ENCODE measurements at places on chromosomes 5 and 9. TPM values are rescaled to one million over a fixed set of nuclear protein-coding genes. Genes with fewer than 3 reads are reported as not detected.

The UGCG gene
- 36.6 TPM for total RNA-seq

The UBE2QL1 gene
- 1.6 TPM for total RNA-seq

The SPATA31C1 gene
- not detected for total RNA-seq

The PCDHA1 gene
- total RNA-seq = not detected

The GRIN3A gene
- 0.33 TPM for total RNA-seq

The SMIM33 gene
- total RNA-seq = not detected

The LECT2 gene
- not detected for total RNA-seq

The FOXI1 gene
- not detected for total RNA-seq

The PDGFRB gene
- 217 TPM for total RNA-seq

The CTSV gene
- not detected for total RNA-seq

The FBP2 gene
- total RNA-seq = not detected

- no peak for DNase-seq
Measured at GRCh38 chr5:33235824-33236223, 204.9 kb upstream of the TARS1 start.

GRCh38 chr9:121294866-121295661 lies 27.1 kb downstream of the GSN start:
- peak; percentile 77 for DNase-seq

DNA sequence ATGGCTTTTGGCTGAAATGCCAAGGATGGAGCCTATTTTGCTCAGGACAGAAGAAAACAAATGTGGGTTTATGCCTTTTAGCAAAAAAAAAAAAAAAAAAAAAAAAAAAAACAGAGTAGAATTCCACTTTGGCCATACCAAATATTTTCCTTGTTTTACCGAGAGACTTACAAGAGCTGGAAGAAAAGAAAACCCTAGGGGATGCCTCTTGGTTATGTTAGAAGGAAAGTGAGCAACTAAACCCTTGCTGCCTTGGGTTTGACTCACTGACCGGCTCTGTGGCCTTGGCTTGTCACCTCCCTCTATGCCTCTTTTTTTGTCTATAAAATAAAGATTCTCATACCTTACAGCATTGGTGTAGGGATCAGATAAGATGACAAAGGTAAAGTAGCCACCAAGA lies 69.6 kb upstream of the ABCA1 start:
- DNase-seq = no peak

- DNase-seq = no peak
Measured at GRCh38 chr5:59317023-59317773, 576.3 kb downstream of the PDE4D start.

DNA sequence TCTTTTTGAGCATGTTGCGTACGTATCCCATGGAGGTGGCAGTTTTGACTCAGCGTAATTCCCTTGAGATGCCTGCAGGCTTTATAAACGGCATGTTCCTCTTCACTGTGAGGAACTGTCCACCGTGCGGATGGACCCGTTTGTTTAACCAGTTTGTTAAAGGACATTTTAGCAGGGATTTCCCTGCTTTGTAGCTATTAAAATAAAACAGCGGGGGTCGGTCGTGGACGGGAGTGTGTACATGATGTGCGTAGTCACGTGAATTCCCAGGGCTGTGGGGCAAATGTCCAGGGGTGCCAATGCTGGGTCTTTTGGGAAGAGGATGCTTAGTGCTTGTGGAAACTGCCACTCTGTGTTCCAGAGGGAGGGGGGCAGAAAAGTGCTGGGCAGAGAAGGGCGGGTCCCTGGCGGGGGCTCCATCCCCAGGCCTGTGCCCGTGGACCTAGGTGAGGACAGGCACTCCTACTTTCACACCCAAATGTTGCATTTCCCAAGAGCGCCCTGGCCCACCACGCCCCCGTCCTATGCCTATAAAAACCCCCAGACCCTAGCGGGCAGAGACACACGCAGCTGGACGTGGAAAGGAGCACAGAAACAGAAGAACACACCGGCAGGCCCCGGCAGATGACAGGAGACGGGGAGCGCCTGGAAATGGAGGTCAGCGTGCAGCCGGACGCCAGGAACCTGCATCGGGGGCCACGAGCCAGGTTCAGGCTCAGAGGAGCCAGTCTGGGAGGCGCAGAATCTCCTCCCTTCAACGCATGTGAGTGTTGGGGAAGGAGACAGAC lies 4.0 kb upstream of the TERT start:
- peak; percentile 70 for DNase-seq

DNA sequence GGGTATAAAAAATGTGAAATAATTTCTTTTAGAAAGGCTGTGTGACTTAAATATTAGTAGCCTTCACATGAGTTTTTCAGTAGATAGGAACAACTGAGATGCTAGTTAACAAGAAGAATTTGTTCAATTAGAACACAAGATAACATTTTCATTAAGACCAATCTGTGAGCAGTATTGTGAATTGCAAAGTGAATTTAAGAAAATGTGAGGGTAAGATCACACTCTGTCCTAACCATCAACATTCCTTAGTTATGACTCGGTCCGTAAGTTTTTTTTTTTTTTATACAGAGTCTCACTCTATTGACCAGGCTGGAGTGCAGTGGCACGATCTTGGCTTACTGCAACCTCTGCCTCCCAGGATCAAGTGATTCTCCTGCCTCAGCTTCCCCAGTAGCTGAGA lies 180.2 kb upstream of the EGFLAM start:
- no peak for DNase-seq

DNA sequence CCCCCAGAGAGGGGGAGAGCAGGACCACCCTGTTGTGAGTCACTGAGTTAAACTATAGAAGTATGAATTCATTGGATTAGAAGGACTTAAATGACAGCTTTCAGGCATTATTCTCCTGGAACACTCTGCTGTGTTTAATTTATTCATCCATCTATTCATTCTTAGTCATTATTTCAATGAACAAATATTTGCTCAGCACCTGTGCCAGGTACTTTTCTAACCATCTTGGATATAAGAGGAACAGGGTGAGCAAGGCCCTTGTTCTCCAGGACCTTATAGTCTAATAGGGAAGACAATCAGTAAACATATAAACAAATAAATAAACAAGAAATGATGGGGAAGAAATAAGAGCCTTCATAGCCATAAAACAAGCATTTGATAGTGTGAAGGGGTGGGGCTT lies 483.9 kb upstream of the BRINP1 start:
- DNase-seq = no peak

- no peak for DNase-seq
Measured at GRCh38 chr9:117411547-117411946, 3.3 kb downstream of the ASTN2 start.

- DNase-seq = no peak
Measured at GRCh38 chr9:108109927-108110690, 620.5 kb upstream of the KLF4 start.

DNA sequence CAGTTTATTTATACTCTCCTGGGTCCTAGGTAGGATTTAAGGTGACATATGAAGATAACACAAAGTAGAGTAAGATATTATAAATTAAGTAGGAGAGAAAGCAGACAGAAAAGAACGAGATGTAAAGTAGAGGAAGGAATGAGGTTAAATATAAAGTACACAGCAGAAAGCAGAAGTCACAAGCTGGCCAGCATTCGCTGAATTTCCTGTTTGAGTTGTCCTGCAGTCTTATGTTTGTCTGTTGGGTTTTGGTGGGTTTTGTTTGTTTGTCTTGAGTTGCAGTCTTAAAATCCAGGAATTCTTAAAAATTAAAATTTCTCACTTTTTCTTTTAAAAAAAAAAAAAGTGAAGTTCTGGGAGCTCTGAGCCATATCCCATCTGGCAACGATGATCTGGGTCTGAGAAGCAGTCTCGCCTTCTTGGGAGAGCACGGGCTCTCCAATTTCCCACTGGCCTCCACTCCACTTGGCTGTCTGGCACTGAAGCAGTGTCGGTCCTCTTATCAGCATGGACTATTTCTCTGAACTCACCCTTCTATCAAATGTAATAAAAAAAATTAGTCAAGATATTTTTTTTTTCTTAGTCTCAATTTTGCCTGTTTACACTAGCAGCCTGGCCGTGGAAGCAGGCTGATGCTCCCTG lies 2.0 kb downstream of the S100Z start:
- DNase-seq = peak; percentile 60

DNA sequence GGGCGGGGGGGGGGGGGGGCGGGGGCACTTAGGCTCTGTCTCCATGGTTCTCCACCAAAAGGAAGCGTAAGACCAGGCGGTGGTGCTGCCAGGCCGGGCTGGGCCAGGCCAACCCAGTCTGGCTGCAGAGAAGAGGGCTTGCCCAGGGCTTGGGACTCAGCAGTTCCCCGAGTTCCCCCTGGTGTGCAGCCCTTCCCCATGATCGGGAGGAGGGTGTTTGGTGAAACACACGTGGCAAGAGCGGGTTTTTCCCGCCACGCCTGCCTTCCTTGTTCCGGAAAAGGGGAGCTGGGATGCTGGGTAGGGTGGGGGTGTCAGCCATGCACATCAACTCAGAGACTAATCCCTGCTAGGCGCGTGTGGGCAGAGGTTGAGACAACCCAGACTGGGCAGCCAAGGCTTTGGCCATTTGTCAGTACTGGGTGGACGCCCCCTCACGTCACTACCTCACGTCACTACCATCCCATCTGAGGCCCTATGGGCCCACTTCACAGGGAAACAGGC lies 32.9 kb downstream of the PRRX2 start:
- DNase-seq = peak; percentile 94

DNA sequence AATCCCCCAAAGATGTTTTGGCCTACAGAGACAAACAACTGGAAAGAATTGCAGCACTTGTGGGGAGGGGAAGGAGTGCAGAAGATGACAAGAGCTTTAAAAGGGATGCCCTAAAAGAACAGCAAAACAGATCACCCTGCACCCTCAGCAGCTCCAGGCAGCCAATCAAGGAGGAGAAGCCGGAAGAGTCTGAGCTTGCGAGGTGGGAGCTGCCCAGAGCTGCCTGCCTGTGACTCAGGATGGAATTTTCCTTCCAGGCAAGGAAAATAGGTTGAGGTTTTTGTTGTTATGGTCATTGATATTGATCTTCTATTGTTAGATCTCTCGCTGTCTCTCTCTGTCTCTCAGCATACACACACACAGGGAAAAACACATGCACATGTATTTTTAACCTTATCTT lies 70.3 kb upstream of the MAP1B start:
- no peak for DNase-seq

DNA sequence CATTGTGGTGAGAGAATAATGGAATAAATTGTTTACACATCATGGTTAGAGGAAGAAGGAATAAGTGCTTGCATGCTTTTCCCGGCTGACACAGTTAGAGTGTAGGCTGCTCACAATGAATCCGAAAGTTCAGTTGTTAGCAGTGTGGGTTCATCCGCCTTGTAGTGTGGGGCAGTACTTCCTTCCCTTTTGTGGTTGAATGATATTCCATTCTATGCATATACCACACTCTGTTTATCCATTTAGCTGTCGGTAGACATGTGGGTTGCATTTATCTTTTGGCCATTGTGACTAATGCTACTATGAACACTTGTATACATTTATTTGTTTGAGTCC lies 84.0 kb downstream of the COL5A1 start:
- no peak for DNase-seq

- peak; percentile 98 for DNase-seq
Measured at GRCh38 chr9:89661956-89662717, 57.3 kb downstream of the GADD45G start.

DNA sequence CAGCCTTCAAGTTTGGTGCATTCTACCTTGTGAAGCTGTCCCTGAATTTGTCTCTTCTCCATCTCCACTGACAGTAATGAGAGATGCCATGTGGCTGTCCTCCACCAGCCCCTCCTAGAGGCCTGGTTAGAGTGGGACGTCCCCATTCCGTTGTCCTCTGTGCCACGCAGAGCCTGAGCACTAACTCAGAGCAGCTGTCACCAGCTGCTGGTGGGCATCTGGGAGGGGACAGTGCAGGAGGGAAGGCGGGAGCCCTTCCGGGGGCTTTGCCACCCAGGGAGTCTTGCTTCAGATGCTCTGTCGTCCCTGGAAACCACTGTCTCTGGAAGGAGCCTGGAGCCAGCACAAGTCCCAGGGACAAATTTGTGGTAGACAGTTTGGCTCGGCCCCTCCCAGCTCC lies 78.6 kb downstream of the PDZD2 start:
- no peak for DNase-seq

DNA sequence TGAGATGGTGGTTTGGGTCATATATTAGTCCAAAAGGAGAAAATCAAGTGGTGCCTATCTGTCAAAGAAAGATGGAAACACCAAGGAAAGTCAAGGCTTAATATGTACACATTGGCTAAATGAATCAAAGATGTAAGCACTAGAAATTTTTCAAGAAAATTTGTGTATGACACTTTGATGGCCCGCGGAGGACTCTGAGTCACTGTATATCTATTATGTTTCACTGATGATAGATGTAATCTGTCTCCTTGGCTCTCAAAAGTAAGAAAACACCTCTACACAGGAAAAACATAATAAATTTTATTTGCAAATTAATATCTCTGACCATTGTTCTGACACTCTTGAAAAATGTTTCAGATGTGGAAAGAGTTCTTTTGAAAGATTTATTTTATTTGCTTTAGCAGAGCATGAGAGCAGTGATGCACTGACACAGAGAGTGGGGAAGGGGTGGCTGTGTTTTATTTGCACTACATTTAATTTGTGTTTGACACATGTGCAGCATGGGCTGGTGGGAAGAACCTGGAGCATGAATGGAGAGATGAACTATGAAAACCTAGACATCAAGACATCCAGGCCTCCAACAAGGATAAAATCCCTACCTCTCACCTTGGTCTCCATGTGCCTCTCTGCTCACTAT lies 180.8 kb upstream of the GAS1 start:
- DNase-seq = no peak

- DNase-seq = no peak
Measured at GRCh38 chr9:38437193-38437823, 13.1 kb upstream of the IGFBPL1 start.

GRCh38 chr9:38183994-38184568 lies 115.1 kb upstream of the SHB start:
- no peak for DNase-seq

DNA sequence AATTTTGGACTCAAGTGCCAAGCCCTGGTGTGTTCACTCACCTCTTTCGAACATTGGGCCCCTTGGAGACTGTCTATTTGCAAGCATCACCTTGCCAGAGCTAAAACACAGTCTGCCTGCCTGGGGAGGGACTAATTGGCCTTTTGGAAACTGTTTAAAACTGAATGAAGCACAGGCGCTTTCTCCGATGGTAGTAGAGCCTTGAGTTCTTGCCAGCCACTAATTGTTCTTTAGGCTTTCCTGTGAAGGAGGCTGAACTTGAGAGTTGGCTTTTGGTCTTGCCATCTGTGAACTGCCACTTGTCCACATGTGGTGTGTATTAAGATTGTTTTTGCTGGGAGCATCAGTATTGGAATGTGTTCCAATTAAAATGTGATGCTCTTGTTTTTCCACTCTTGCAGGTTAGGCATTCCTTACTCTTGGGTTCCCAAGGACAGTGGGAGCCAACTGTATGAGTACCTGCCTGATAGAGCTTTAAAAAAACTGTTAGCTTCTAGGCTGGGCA lies 26.0 kb downstream of the GARNL3 start:
- DNase-seq = no peak

Measured in aorta (tissue), 5 donors.